ENCODE measurements at places on chromosomes 4 and X.
A peak's percentile ranks its signal among the peaks of the same experiment; 100 is the strongest.

- DNase-seq: no peak
These were observed 18.7 kb downstream of the CORIN start for GRCh38 chr4:47819178-47819577.

GRCh38 chr4:76882630-76883029, 15.3 kb downstream of the SOWAHB start:
- DNase-seq: peak; percentile 6

GRCh38 chr4:145613566-145614232, 5.5 kb upstream of the MMAA start:
- no peak for DNase-seq

DNA sequence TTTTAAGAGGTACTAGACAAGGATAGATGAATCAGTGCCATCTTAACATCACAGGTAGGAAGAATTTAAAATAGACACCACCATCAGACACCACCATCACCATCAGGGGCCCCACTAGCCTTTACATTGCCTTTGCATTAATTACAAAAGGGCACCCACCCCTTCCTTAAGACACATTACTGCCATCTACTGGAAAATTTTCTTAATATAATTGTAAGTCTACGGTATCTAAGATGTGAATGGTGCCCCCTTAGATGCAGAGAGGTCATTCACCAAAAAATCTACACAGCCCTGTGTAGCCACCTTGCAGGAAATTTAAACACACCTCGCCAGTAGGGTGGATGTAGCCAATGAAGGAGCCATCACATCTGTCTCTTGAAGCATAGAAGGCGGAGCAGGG, 184.1 kb downstream of the MID1IP1 start:
- no peak for DNase-seq

GRCh38 chr4:114807357-114807756, 208.8 kb downstream of the UGT8 start:
- no peak for DNase-seq

- DNase-seq: no peak
These were observed 153.6 kb downstream of the RASL11B start for GRCh38 chr4:53015681-53016080.

GRCh38 chr4:1208970-1209704, 36.8 kb upstream of the SPON2 start:
- DNase-seq: no peak

GRCh38 chr4:78599931-78600375, 48.4 kb downstream of the ANXA3 start:
- no peak for DNase-seq

- DNase-seq: no peak
These were observed 216.8 kb downstream of the IL15 start for GRCh38 chr4:141853091-141853764.

DNA sequence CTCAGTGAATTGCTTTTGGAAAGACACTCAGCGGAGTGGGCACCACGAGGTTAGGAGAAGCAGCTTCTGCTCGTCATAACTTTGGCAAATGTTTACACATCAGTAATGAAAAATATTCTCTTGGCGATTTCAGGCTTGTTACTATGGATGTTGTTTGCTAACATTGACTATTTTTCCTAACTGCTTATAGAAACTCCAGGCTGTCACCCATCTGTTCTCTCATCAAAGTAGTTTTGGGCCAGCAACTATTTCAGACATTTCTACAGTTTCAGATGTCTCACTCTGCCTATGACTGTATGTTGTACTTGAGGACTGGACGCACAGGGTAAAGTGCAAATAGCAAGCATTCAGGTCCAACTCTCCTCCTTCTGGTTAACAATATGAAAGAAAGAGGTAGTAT, 346.7 kb downstream of the TRIML1 start:
- DNase-seq: no peak

DNA sequence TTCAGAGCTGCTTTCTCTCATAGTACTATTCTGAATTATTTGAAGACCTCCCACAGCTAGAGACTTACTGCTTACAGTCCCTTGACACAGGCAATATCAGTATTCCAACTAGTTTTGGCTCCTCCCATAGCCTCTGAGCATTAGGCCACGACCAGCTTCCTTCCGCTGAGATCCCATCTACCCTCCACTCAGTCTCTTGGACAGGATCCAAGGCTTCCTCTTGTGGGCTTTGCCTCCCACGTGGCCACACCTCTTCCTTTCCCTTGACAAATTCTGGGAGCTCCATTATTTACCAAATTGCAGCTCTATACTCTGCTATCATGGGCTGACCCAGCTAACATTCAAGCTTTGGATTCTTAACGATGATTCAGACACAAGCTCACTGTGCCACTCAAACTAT, 470.4 kb upstream of the GALNT7 start:
- no peak for DNase-seq

DNA sequence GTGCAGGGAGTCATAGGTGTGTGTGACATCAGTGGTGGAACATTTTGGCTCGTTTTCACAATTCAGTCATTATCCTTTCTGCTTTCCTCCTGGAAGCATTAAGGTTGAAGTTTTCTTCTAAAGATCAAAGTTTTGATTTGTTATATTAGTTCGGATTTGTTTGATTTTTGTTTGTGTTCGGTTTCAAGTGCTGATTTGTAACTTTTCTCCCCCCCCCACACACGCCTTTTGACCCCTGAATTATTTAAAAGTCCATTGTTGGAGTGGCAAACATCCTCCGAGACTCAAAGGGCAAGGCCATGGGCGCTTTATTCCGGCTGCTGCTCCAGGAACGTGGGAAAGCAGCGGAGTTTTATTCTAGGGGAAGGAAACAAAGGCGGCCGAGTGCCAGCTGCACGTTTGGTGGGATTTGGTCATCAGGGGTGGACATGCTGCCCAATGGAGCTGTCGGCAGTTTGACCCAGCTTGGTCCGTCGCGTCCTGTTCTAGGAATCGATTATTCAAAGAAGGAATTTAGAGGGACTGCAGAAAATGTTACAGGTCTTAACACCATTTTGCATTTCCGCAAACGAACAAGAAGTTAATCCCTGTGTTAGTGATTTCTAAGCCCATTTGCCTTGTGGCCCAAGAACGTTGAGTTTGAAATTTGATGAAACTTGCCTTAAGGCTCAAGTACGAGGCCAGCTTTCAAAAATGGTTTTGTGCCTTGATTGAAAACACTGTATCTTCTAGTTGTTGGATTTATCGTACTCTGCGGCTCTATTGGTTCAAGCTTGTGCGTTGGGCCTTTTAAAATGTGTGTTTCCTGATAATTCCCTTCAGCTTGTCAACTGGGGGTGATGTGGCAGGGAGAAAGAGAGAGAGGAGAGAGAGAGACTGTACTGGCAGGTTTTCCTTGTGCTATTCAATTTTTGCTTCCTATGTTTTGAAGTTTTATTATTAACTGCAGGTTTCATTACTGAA, 565 bp upstream of the ZNF41 start:
- no peak for DNase-seq
